Activated T-cell treated with anti-CD3 and anti-CD28 coated beads, Interleukin-2, amount 50 U/mL, for 72 hours (primary cell): ENCODE measurements at places on chromosomes 7 and 10. TPM values are rescaled to one million over a fixed set of nuclear protein-coding genes. Genes with fewer than 3 reads are reported as not detected.

The EPO gene
- total RNA-seq, result 0.19 TPM

The TUBAL3 gene
- total RNA-seq, result not detected

GRCh38 chr10:1650542-1651269 lies 86.6 kb downstream of the ADARB2 start:
- no peak for DNase-seq
- H3K4me3 ChIP-seq, result no peak overlapping the region
- peaks cover 13% of the 10 kb centered on the region for H3K27me3 ChIP-seq
- no peaks in the 10 kb centered on the region for H3K36me3 ChIP-seq

DNA sequence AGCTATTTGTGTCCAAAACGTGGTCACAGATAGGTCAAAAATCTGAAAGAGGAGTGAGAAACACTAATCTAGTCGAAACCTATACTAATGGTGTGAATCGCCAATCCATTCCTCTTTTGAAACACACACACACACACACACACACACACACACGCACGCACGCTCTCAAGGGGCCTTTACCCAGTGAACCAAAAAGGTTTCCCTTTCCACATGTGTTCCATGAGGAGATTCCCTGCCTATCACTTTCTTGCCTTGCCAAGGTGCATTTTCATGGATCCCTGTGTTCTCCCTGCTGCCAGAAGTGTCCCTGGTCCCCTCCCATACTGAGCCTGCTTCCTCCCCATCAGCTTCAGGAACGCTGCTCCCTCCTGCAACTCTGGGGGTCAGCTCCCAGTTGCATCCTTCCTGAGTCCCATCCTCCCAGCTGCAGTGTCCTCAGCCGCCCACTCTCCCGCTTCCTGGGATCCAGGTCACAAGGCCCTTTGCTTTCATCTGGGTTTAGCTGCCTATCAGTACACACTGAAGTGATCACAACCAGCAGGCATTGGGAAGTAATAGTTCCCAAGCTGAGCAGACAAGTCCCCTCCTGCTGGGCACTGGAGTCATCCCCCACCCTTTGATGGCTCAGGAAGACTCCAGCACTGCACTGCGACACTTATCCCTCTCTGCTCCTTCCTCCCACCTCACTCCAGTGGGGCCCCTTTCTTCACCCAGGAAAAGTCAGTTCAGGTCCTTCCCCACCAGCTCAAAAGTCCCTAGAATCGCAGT lies 49.2 kb upstream of the KCNMA1 start:
- H3K27ac ChIP-seq, result no peak overlapping the region
- no peaks in the 10 kb centered on the region for H3K4me1 ChIP-seq
- no peak overlapping the region for H3K4me3 ChIP-seq
- no peak for DNase-seq
- H3K36me3 ChIP-seq, result no peaks in the 10 kb centered on the region

DNA sequence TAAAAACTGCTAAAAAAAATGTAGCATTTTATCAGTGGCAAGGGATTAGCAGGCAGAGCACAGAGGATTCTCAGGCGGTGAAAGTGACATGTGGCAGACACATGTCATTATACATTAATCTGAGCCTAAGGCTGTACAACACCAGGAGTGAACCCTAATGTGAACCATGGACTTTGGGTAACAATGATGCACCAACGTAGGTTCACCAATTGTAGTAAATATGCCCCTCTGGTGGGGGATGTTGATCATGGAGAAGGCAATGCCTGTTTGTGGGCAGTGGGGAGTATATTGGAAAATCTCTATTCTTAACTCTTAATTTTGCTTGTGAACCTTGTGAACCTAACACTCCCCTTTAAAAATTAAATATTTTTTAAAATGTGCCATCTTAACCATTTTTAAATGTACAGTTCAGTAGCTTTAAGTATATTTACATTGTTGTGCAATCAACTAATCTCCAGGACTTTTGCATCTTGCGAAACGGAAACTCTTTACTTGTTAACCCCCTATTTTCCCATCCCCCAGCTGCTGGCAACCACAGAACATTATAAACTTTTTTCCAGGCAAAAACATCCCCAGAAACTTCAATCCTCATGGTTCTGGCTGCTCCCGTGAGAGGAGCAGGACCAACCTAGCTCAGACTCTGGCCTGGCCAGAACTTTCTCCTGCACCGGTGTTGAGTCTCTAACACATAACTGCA lies 29.9 kb downstream of the LRRC20 start:
- no peaks in the 10 kb centered on the region for H3K36me3 ChIP-seq
- no peak overlapping the region for H3K27ac ChIP-seq
- no peaks in the 10 kb centered on the region for H3K27me3 ChIP-seq
- peaks cover 31% of the 10 kb centered on the region for H3K4me1 ChIP-seq
- no peak for DNase-seq

DNA sequence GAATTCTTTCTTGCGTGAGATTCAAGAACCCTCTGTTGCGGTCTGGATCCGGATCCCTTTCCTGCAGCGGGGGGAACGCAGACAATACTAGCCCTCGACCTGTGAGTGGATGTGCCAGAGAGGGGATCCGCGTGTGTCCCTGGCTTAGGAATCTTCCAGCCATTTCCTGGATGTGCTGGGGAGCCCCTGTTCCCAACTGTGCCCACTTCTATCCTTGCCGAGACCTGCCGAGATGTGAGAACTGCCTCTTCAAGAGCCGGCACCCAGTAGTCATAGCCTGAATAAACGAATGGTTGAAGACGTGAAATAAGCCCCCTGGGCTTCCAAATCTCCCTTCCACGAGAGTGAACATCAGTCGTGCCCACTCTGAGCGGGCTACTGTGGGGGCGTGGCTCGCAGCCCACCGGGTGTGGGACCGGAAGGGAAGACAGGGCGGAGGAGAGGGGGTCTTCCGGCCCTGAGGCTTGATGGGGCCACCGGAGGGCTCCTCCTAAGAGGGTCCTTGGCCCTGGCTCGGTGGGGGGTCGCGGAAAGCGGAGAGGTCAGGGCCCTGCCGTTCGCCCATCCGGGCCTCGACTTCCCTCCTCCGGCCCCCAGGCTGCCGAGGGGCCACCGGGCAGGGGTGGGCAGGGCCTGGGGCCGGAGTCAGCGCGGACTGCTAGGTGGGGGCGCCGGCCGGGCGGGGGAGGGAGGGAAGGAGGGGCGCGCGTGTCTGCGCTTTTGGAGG lies 1.3 kb upstream of the CCDC136 start:
- DNase-seq, result no peak
- H3K36me3 ChIP-seq, result no peaks in the 10 kb centered on the region
- peaks cover 24% of the 10 kb centered on the region for H3K27me3 ChIP-seq
- H3K27ac ChIP-seq, result peak overlapping the region; percentile 45
- H3K4me3 ChIP-seq, result peak overlapping the region; percentile 80

- H3K4me1 ChIP-seq, result peaks cover 7% of the 10 kb centered on the region
- no peaks in the 10 kb centered on the region for H3K27me3 ChIP-seq
- peak; percentile 75 for DNase-seq
Measured at GRCh38 chr7:128841921-128842673, 11.9 kb downstream of the FLNC start.

- H3K4me1 ChIP-seq, result peaks cover 41% of the 10 kb centered on the region
- H3K27me3 ChIP-seq, result no peaks in the 10 kb centered on the region
- no peak for DNase-seq
- no peak overlapping the region for H3K4me3 ChIP-seq
Measured at GRCh38 chr10:110817614-110818013, 54.1 kb upstream of the PDCD4 start.
